ENCODE measurements at places on chromosomes 12 and 14.

DNA sequence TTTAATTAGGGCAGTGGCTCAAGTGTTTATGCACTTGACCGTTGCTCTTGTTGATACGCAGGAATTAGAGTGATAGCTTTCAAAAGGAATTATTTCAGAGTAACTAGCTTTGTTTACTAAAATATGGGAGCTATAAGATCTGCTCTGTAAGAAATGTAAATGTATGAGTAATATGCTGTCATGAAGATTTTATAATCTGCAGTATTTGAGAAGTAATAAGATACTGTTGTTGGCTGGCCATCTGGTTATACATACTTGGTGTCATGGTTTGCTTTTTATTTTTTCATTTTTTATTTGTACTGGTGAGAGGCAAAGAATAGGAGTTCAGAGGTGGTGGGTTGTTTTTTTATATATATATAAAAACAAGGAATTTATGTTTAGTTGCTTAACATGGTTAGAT lies 58.5 kb downstream of the PLXNC1 start:
- H3K4me1 ChIP-seq, result peaks cover 49% of the 10 kb centered on the region
- peak overlapping the region; percentile 34 for H3K27ac ChIP-seq
- H3K36me3 ChIP-seq, result no peaks in the 10 kb centered on the region
- no peak overlapping the region for H3K4me3 ChIP-seq

DNA sequence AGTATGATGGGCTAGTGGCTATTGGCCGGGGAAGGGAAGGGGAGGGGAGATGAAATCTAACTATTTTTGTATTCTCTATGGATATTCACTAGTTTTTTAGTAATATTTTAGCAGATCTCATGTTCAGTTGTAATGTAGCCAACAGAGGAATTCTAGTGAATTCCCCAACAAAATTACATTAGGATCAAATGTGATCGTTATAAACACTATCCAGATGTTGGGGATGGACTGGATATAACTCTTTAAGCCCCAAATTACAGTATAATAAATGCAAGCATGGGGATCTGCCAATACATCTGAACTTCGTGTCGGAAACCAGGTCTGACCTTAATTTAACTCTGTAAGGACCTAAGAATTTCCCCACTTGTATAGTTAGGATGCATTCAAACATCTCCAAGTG lies 21.5 kb downstream of the LLPH start:
- H3K4me1 ChIP-seq, result no peaks in the 10 kb centered on the region
- H3K36me3 ChIP-seq, result no peaks in the 10 kb centered on the region
- H3K4me3 ChIP-seq, result no peak overlapping the region

GRCh38 chr12:77514511-77514910 lies 316.2 kb upstream of the NAV3 start:
- no peaks in the 10 kb centered on the region for H3K27me3 ChIP-seq
- H3K36me3 ChIP-seq, result no peaks in the 10 kb centered on the region
- no peak overlapping the region for H3K4me3 ChIP-seq
- no peak overlapping the region for H3K27ac ChIP-seq
- DNase-seq, result no peak

DNA sequence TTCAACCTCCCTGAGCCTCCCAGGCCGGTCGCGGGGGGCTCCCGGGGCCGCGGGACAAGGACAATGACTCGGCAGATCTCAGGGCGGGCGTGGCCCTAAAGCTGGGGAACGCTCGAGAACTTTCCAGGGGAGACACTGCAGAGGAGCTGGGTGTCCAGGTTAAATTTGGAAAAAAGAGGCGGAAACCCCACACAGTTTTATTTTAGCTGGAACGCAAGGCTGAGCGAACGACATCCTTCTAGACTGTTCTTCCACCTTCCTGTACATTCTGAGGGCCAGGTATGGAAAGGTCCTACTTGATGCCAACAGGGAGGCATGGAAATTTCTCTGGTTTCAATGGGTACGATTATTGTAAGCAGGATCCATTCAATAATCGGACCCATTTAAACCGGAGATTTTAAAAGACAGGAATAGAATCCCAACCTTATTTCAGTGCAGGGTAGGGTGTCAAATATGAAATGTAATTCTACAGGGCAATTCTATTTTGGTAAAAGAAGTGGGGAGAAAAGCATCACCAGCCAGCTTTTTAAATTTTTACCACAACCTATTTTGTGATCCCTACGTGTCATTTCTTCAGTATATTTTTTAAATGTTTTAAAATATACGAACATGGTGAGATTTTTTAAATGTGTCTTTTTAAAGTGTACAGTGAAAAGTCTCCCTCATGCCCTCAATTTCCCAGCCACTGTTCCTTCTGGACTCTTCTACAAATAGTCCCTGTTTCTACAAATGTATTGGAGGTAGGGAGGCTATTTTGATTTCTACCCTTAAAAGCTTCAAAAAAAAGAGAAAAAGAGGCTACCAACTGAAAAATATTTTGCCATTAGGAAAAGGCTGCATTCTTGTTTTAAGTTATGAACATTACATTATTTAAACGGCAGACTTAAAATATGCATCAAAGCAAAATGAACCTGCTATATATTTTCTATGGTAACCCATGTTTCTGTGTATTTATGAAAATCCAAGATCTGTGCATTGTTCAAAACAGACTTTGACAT lies 1.1 kb upstream of the UBC start:
- H3K27ac ChIP-seq, result peak overlapping the region; percentile 92
- no peaks in the 10 kb centered on the region for H3K27me3 ChIP-seq
- H3K4me1 ChIP-seq, result peaks cover 48% of the 10 kb centered on the region
- H3K36me3 ChIP-seq, result peaks cover 8% of the 10 kb centered on the region
- H3K4me3 ChIP-seq, result peak overlapping the region; percentile 100

DNA sequence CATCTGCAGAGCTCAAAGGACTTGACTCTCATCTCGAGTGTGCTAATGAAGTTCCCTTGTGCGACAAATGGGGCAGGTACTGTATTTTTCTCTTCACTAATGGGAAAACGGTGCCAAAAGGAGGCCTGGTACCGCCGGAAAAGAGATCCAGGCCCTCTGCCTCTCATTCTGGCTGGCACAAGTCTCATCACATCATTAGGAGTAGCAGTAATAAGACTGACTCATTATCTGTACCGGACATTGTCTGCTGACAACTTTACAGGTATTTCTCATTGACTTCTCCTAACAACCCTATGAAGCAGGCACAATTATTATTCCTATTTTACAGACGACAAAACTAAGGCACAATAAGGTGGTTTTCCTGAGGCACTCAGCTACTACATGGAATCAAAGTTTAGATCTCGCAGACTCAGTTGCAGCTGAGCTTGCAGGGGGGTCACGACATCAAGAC lies 668 bp downstream of the APPL2 start:
- H3K4me1 ChIP-seq, result peaks cover 36% of the 10 kb centered on the region
- DNase-seq, result peak; percentile 5

DNA sequence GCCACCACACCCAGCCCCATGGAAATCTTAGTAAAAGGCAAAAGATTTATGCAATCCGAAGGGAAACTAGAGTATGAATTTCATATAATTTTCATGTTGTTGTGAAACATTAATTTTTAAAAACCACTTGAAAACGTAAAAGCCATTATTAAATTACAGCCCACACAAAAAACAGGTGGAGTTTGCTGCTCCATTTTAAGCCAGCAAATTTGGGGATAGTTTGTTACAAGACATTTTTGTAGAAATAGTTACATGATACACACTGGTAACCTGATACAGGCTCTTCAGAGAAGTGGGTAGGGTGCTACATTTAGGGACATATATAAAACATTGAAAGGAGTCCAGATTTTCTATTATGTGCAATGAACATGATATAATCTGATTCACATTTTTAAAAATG lies 17.6 kb downstream of the GNPTAB start:
- H3K4me3 ChIP-seq, result no peak overlapping the region
- no peak overlapping the region for H3K27ac ChIP-seq
- no peaks in the 10 kb centered on the region for H3K36me3 ChIP-seq
- H3K4me1 ChIP-seq, result no peaks in the 10 kb centered on the region
- no peak for DNase-seq

- peak overlapping the region; percentile 64 for H3K4me3 ChIP-seq
- peaks cover 46% of the 10 kb centered on the region for H3K4me1 ChIP-seq
- H3K36me3 ChIP-seq, result peaks cover 6% of the 10 kb centered on the region
- DNase-seq, result peak; percentile 91
- H3K27ac ChIP-seq, result peak overlapping the region; percentile 100
Observed at GRCh38 chr12:106301611-106302321, 767 bp upstream of the TCP11L2 start.

- no peak overlapping the region for H3K27ac ChIP-seq
- no peak overlapping the region for H3K4me3 ChIP-seq
- no peaks in the 10 kb centered on the region for H3K4me1 ChIP-seq
- no peak for DNase-seq
- H3K36me3 ChIP-seq, result no peaks in the 10 kb centered on the region
Observed at GRCh38 chr12:128961308-128961902, 108.1 kb downstream of the GLT1D1 start.

DNA sequence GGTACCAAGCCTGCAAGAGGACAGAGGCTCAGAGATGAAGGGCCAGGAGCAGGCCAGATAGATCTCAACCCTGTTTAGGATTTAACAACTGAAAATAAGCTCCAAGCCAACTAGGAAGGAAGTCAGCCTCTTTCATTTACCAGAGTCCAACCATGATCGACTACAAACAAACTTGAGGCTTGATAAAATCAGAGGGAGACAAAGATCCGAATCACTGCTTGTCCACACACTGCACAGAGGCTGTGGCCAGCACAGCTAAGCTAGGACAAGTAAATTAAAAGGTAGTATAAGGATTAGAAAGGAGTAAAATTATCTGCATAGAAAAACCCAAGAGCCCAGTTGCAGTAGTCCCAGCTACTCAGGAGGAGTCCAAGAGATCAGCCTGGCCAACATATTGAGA lies 40.3 kb downstream of the FAM222A start:
- H3K4me1 ChIP-seq, result no peaks in the 10 kb centered on the region
- H3K27ac ChIP-seq, result no peak overlapping the region
- H3K27me3 ChIP-seq, result no peaks in the 10 kb centered on the region
- H3K36me3 ChIP-seq, result no peaks in the 10 kb centered on the region

- H3K36me3 ChIP-seq, result no peaks in the 10 kb centered on the region
- H3K4me1 ChIP-seq, result peaks cover 74% of the 10 kb centered on the region
- no peak for DNase-seq
- no peaks in the 10 kb centered on the region for H3K27me3 ChIP-seq
Observed at GRCh38 chr12:563787-564298, 99.4 kb downstream of the NINJ2 start.

DNA sequence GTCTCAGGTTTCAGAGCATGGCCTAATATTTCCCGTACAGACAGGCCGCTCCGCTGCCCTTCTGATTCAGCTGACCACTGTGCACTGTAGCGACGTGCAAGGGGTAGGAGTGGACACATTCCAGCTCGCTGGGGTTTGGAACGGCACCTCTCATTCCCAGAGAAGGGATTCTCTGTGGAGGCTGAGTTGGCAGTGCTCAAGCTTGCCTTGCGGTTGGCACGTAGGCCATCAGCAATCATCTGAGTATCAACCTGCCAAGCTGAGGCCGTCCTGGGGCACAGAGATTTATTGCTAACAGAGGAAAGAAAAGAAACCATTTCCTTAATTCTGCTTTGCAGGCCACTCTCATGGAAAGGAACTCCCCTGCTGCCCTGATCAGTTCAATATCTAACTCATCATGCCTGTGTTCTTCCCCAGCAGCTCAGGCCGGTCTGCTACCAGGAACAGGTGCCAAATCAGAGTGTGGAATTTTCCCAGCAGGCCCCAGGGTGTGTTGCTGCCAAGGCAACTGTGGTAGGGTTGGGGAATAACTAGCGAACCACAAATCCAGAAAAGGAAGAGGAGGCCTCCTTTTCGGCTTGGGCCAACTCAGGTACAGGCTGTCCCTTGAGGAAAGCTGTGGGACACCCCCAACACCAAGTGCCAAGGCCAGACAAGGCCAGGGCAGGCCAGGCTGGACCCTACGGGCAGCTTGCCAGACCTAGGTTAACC lies 92.5 kb downstream of the SSPN start:
- no peaks in the 10 kb centered on the region for H3K4me1 ChIP-seq
- DNase-seq, result no peak
- no peaks in the 10 kb centered on the region for H3K27me3 ChIP-seq
- no peak overlapping the region for H3K27ac ChIP-seq

- H3K4me3 ChIP-seq, result no peak overlapping the region
- peaks cover 27% of the 10 kb centered on the region for H3K4me1 ChIP-seq
- no peak overlapping the region for H3K27ac ChIP-seq
- no peaks in the 10 kb centered on the region for H3K36me3 ChIP-seq
Observed at GRCh38 chr12:89884416-89884898, 175.8 kb upstream of the ATP2B1 start.

- no peak overlapping the region for H3K4me3 ChIP-seq
- H3K4me1 ChIP-seq, result no peaks in the 10 kb centered on the region
Observed at GRCh38 chr14:33932576-33933345, 18.1 kb downstream of the EGLN3 start.

DNA sequence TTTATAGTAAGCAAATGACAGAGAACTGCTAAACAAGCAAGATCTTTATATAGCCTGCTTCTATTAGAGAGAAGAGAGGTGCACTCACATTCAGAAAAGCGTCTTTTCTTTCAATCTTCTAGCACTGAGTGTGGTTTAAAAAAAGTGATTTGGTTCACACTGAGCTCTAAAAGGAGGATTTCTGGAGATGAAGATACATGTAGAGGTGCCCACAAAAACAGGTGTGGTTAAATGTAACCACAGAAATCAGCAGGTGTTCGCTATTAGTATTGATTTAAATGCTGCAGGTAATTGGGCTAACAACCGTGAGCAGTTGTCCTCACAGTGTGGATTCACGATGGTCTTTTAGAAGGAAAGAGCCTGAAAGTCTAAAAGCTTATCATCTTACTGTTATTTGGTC lies 10.7 kb downstream of the PKP2 start:
- no peak overlapping the region for H3K4me3 ChIP-seq
- no peak overlapping the region for H3K27ac ChIP-seq
- no peaks in the 10 kb centered on the region for H3K36me3 ChIP-seq
- DNase-seq, result no peak
- no peaks in the 10 kb centered on the region for H3K4me1 ChIP-seq
- H3K27me3 ChIP-seq, result no peaks in the 10 kb centered on the region

- H3K36me3 ChIP-seq, result no peaks in the 10 kb centered on the region
- H3K4me3 ChIP-seq, result no peak overlapping the region
- no peak overlapping the region for H3K27ac ChIP-seq
- H3K4me1 ChIP-seq, result no peaks in the 10 kb centered on the region
Observed at GRCh38 chr12:1842905-1843640, 22.7 kb downstream of the LRTM2 start.

DNA sequence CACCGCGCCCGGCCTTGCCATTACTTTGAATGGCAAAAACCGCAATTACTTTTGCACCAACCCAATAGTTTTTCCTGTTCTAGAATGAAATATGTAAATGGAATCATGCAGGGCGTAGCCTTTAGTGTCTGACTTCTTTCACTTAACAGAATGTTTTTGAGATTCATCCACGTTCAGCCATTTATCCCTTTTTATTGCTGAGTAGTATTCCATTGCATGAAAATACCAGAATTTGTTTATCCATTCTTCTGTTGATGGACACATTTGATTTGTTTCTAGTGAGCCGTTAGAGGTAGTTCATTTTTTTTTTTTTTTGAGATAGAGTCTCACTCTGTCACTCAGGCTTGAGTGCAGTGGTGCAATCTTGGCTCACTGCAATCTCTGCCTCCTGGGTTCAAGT lies 90.6 kb downstream of the SLC25A47 start:
- H3K4me3 ChIP-seq, result no peak overlapping the region
- no peaks in the 10 kb centered on the region for H3K27me3 ChIP-seq
- no peaks in the 10 kb centered on the region for H3K4me1 ChIP-seq
- no peak overlapping the region for H3K27ac ChIP-seq
- H3K36me3 ChIP-seq, result no peaks in the 10 kb centered on the region
- no peak for DNase-seq

All from naive thymus-derived CD4-positive, alpha-beta T cell (primary cell).